LHCN-M2 (cell line): ENCODE measurements at places on chromosomes 7 and 10. TPM values are rescaled to one million over a fixed set of nuclear protein-coding genes. Genes with fewer than 3 reads are reported as not detected.
A peak's percentile ranks its signal among the peaks of the same experiment; 100 is the strongest.

GRCh38 chr10:34033078-34033477 lies 698.6 kb upstream of the NRP1 start:
- no peak for DNase-seq

DNA sequence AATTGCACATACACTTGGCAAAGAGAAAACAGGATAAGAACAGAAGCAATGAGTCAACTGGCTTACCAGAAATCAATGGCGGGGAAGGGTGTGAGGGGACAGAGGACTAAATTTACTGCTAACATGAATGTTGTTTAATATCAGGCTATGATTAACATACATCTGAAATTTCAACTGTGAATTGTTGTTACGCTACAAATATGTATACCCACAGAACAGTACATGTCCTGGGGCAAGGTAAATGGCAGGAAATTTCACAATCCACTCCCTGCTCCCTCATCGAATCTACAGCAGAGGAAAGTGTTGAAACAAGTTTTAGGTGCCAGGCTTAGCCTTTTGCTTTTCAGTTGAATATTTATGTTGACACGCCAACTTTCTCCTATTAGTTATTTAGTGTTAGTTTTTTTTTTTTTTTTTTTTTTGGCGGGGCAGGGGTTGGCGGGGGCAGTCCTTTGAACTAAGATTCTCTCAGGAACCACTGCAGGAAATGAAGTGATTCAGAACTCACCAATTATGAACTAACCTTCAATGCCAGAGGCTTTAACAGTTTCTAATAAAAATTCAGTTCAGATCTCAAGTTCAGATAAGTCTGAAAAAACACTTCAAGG lies 99.0 kb downstream of the UBE2H start:
- DNase-seq, result no peak

GRCh38 chr10:95628786-95629185 lies 27.7 kb downstream of the ALDH18A1 start:
- peak; percentile 14 for DNase-seq

DNA sequence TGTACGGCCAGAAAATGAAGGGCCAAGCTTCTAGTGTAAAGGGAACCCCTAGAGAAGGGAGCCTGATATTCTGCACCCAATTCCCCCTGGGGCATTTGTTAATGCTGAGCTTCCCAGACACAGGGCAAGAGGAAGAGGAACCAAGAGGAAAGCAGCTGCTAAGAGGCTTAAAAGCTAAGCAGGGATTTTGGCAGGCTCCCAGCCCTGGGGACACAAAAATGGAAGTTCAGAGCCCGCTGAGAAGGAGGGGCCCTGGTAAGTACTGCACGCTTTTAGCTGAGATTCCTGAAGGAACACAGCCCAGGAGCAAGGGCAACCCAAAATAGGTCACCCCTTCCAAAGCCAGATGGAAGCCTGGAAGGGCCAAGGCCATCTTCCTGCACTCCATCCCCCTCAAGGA lies 387.3 kb upstream of the MGMT start:
- DNase-seq, result no peak

GRCh38 chr10:81019029-81019890 lies 481.6 kb downstream of the SH2D4B start:
- peak; percentile 3 for DNase-seq

DNA sequence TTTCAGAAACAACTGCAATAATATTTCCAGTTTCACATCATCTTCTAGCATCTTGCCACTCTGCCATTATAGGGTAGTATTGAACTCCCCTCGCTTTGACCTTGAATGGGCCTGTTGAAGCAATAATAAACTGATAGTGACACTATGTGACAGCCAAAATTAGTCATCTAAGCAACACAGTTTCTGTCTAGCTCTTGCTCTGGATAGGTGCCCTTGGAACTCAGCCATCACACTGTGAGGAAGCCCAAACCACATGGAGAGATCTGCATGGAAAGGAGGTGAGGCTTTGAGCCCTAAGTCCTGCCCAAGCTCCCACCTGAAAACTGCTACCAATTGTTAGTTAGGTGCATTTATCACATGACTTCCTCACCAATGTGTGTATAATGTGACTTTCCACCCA lies 18.1 kb upstream of the KCND2 start:
- DNase-seq, result no peak

- DNase-seq, result no peak
These were observed 230.5 kb upstream of the TMEM229A start for GRCh38 chr7:124263232-124263827.

DNA sequence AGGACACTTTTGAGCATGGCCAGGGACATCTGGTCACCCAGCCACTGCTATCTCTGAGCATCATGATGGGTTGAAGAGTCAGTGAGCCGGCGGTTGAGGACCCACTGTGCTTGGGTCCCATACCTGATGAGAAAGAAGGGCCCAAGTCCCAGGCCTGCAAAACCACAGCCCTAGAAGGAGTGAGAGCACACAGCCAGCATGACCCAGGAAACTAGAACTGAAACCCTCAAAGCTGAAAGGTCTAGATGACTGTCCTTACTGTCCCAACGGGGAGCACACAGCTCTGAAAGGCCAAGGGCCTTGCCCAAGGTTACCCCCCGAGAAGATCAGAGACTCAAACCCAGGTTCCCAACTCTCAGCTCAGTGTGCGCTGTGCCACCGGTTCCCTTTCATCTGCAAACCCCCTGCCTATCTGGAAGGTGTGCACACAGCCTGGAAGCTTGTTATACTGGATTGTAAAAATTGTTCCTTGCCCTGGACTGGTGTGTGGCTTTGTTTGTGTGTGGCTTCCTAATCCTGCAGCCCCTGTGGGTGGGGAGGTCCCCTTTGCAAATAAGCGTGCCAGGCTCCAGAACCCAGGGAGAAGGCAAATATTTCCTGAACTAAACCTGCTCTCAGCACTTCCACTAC lies 22.6 kb upstream of the PSAP start:
- no peak for DNase-seq

- no peak for DNase-seq
These were observed 40.3 kb downstream of the FAM53B start for GRCh38 chr10:124703778-124704427.

- DNase-seq, result peak; percentile 49
These were observed 41.4 kb downstream of the GNA12 start for GRCh38 chr7:2802504-2803341.

DNA sequence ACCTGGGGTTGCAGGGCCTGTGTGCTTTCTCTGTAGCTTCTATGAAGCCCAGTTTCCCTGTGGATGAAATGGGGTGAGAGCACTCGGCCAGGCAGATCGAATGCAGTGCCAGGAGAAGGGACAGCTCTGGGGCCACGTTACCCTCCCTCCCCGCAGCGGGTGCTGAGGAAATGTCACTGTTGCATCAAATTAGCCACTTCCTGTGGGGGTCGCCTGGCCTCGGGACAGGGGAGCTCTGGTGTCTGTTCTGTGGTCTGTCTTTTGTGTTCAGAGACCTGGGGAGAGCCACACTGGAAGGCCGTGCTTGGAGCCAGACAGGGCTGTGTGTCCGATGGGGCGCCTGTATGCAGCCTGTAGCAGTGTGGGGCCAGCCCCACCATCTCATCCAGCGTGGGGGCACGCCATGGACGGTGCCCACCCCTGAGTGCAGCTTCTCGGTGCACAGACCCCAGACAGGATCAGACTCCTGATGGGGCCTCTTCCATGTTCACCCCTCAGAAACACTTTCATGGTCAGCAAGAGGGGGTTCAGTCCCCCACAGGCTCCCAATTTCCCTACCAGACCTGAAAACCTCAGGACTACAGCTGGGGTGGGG lies 13.6 kb downstream of the TTYH3 start:
- DNase-seq, result no peak

The SMKR1 gene
- 0.46 and 0.71 TPM in 2 replicates for total RNA-seq

The CPEB3 gene
- total RNA-seq, result 0.40 and 0.45 TPM in 2 replicates

The HOGA1 gene
- total RNA-seq, result 0.51 and 1.0 TPM in 2 replicates
